Hepatic stellate cell (primary cell): ENCODE measurements at places on chromosomes 4 and X.
A peak's percentile ranks its signal among the peaks of the same experiment; 100 is the strongest.

DNA sequence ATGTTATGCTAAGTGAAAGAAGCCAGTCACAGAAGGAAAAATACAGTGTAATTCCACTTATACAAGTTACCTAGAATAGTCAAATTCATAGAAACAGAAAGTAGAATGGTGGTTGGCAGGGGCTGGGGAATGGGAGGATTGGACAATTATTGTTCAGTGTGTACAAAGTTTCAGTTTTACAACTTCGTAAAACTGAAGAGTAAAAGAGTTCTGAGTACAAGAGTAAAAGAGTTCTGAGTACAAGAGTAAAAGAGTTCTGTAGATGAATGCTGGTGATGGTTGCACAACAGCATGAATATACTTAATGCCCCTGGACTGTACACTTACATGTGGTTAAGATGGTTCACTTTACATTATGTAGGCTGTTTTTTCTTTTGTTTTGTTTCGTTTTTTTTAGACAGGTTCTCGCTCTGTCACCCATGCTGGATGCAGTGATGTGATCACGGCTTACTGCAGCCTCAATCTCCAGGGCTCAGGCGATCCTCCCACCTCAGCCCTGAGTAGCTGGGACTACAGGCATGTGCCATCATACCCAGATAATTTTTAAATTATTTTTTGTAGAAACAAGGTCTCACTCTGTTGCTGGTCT is 230.9 kb downstream of the SOWAHB start:
- DNase-seq = no peak

DNA sequence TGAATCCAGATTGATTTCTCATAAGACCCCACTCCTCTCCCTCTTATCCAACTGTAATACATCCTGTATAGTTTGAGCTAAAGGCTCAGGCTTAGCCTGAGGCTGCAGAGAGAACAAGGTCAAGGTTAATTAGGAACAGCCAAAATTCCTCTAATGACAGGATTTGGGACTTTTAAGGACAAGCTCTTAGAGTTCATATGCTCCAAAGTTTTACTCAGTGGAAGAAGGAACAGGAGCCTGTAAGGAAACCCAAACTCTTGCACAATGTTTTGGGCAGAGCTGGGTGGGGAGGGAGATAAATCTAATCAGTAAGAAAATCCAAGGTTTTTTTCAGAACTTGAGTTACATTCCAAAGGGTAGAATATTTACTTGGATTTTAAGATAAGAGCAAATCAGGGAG is 238.8 kb downstream of the QDPR start:
- no peak for DNase-seq

DNA sequence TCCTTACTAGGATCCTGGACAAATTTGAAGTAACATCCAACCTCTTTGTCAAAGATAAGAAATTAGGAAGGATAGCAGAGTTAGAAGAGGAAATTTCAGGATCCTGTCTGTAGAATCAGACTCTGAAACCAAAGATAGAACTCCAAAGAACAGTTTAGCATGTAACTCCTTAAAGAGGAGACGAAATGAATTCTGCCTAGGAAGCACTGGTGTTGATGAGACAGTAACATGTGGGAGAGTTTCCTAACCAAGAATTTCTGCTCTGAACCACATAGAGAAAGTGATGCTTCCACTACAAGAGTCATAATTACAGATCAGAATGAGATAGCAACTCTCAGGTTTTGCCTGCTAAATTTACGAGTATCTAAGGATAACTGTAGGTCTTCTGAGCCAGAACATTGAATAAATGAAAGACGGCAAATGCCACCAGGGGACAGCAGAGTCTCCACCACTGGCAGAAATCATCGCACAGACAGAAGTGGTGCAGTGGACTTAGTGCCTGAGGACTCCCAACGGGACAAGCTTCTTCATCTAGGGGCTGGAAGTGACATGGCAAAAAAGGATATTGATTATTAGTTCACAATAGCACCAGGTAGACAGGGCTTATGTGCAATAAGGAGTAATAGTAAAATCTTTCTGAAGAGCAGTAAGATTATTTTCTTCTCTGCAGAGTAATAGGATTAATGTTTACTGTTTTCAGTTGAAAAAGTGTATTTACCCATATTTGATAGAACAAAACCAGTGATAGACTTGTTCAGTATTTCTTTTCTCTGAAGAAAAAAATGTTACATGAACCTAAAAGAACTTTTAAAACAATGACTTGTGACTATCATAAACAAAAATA is 6.7 kb upstream of the PPID start:
- DNase-seq = peak; percentile 83

DNA sequence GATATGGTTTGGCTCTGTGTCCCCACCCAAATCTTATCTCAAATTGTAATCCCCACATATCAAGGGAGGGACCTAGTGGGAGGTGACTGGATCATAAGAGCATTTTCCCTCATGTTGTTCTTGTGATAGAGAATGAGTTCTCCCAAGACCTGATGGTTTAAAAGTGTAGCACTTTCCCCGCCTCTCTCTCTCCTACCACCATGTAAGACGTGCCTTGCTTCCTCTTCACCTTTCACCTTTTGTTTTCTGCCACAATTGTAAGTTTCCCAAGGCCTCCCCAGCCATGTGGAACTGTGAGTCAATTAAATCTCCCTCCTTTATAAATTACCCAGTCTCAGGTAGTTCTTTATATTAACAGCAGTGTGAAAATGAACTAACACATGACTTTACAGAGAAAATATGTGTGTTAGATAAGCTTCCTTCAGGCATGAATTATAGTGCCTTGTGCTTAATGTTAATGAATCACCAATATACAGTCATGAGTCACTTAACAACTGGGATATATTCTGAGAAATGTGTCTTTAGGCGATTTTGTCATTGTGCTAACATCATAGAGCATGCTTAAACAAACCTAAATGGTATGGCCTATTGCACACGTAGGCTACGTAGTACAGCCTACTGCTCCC is 37.9 kb downstream of the PDGFC start:
- DNase-seq = no peak

- peak; percentile 43 for DNase-seq
These were observed 42.3 kb downstream of the RASL11B start for GRCh38 chr4:52904421-52904820.

GRCh38 chr4:111296466-111296865 is 673.6 kb upstream of the PITX2 start:
- no peak for DNase-seq

- DNase-seq = no peak
These were observed 21.7 kb downstream of the LETM1 start for GRCh38 chr4:1834047-1834775.

GRCh38 chrX:34585561-34585960 is 71.5 kb downstream of the TMEM47 start:
- no peak for DNase-seq

DNA sequence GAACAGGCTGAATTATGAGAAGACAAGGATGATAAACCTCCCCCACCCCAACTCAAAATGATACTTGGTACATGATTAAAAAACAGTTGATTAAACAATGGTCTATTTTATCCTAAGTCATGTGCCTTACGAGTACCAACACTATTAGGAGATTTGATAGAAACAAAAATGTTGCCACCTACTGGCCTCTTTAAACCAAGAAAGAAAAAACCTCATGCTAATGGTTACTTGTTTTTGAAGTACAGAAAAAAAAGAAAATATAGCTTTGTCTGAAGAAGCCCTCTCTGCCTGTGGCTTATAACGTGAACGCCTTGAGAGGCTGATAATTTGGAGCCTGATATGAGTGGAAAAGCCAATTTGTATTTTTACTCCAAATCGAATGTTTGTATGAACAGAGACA is 538.2 kb downstream of the DMD start:
- DNase-seq = peak; percentile 0

- DNase-seq = no peak
These were observed 9.7 kb upstream of the GUF1 start for GRCh38 chr4:44668526-44668925.

DNA sequence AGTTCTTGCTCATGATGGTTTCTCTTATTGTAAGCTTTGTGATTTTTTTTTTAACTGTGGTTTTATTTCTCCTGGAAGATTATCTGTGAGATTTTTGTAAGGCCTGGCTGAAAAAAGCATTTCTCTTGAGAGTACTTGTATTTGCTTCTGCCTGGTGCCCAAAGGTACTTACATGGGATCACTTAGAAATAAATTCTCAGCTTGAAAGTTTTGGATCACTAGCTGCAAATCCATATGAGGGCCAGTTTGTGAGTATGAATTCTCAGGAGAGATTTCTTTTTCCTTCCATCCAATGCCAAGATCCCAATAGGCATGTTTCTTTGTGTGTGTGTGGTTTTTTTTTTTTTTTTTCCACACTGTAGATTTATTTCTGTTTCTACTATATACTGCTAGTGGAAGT is 1884.7 kb upstream of the PCDH7 start:
- no peak for DNase-seq

GRCh38 chrX:44435047-44435446 is 91.6 kb upstream of the EFHC2 start:
- no peak for DNase-seq

DNA sequence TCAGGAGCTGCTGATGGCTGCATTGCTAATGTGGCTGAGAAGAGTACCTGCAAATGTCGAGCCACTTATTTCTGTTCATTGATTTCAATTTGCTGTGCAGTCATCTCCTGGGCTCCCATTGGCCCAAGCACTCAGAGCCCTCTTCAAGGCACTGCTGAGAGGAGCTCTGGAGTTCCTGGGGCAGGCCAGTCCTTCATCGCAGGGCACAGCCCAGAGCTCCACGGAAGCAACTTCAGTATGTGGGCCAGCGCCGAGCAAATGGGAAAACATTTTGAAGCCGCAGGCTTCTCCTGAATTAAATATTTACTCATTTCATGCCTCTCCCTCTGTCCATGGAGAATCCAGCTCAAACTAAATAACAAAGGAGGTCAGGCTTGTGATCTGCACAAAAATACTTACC is 383.3 kb downstream of the BCOR start:
- DNase-seq = no peak

DNA sequence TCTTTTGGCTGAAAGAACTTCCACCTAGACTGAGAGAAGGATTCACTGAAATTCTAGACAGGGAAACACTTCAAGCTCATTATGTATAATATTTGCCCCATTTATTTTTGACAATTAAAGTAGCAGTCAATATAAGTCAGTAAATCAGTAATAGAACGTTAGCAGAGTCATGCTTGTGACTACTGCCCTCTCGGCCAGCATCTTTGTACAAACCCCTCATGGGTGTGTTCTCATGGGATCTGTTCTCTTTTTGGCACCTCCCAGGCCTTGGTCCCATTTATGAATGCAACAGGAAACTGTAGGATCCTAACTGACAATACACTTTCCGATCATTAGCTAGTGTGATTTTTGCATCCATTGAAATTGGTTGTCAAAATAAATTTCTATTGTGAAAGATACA is 2.9 kb downstream of the MSL3 start:
- DNase-seq = no peak

DNA sequence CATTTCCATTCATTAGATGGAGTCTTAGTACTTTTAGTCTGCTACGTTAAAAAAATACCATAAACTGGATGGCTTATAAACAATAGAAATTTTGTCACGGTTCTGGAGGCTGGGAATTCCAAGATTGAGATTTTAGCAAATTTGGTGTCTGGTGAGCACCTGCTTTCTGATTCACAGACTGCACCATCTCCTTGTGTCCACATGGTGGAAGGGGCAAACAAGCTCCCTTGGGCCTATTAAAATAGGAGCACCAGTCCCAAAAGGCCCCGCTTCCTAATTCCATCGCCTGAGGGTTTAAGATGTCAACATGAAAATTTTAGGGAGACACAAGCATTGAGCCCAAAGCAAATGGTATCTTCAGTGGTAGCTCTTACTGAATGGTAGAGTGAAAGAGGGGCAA is 120.5 kb upstream of the MAP9 start:
- DNase-seq = no peak

DNA sequence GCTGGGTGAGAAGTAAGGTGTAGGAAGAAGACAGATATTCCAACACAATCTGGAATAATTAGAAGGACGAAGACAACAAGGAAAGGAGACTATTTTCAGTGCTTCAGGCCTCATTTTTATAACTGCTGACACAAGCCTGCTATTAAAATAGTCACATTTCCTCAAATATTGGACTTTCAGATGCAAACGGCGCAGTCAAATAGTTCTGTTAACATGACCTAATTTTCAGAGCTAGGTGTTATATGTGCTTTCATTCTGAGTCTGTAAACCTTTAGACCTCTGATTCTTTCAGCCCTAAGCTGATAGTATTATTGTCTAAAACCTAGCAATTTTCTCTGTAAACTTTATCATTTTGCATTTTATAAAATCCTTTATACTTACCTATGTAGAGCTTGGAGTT is 261.5 kb downstream of the IL1RAPL1 start:
- DNase-seq = no peak

DNA sequence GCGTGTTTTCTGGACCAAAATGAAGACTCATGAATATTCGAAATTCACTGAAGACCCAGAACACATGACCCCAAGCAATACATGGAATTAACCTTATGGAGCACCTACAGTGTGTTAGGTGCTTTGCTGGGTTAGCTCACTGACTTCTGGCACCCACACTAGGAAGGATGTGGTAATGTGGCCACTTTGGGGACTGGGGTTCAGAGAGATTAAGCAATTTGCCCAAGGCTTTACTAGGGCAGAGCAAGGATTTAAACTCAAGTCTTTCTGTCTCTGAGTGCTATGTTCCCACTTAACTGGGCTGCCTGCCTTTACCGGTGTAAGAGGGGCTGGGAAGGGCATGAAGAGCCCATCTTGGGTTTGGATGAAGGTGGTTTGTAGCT is 162.0 kb upstream of the ATP6AP2 start:
- no peak for DNase-seq

DNA sequence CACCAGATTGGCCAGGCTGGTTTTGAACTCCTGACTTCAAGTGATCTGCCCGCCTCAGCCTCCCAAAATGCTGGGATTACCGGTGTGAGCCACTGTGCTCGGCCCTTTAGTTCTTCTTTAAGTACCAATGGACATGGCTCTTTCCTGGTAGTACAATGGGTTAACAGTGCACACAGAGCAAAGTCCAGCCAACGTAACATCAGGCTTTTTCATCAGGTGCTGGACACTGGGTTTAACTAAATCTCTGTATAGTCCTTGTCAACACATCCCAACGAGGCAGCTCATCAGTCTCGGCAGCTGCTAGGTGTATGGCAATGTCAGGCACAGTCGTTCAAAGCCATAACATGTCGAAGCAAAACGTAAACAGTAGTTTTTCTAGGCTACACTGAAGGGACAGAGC is 93.8 kb downstream of the HDAC8 start:
- DNase-seq = no peak

DNA sequence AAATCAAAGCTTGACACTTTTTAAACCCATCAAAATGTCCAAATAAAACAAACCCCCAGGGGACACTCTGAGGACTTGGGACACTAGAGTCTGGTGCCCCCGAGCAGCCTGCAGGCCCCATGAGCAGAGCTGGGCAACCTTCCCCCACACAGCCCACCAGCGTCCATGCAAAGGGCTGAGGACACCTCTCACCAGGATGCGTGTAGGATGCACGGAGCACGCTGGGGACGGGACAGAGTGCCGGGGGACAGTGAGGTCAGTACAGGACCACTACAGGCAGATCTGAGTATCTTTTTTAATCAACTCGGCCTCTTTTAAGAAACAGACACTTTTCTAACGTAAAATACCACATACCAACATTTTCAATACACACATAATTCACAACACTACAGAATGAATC is 6.9 kb downstream of the GAK start:
- DNase-seq = no peak
